ENCODE measurements at places on chromosomes 11 and 22.

- DNase-seq, result no peak
These were observed 1.7 kb upstream of the OR52E5 start for GRCh38 chr11:5891216-5891800.

DNA sequence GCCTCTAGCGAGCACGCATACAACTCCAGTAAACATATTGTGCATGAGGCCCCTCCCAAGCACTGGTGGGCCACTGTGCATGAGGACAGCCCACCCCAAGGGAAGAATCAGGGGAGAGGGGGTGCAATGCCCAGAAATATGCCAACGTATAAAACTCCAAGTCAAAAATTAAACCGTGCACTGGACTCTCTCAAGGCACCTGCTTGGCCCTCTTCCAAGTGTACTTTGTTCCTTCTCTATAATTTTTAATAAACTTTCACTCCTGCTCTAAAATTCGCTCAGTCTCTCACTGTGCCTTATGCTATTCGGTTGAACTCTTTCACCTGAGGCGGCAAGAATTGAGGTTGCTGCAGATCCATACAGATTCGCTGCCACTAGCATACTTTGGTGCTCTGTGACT, 465.3 kb upstream of the TENM4 start:
- no peak for DNase-seq

GRCh38 chr22:50034126-50035081, 21.8 kb upstream of the IL17REL start:
- no peak for DNase-seq

DNA sequence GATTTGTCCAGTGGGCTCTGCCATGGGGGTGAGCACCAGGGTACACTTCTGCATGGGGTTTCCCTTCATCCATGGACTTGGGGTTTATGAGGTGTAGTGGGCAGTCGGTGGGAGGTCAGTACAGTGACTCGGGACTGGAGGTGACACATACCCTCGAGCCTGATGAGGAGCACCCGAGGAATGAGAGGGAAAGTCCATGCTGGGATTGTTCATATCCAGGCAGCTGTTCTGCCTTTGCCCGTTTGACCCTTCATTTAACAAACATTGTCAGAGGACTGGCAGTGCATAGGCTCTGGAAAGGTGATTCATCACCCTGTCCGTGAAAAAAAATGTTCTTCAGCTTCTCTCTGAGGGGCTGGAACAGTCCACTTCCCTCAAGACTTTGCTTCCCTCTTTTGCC, 2.7 kb downstream of the NAV2 start:
- no peak for DNase-seq

- no peak for DNase-seq
These were observed 63.5 kb downstream of the FAM83F start for GRCh38 chr22:40058265-40058664.

DNA sequence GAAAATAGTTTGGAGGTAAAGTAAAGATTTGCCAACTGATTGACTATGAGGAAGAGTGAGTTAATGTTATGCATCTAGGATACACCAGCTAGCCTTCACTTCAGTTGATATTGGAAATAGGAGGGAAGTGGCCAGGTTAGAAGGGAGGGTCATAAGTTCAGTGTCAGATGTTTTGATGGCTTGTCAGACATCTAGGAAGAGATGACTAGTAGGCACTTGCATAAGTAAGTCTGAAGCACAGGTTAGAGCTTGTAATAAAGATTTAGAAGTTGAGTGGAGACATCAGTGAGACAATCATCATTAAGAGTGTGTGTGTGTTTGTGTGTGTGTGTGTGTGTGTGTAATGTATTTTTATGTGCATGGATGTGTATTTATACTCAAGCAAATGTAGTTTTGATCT, 146.1 kb downstream of the OR4C45 start:
- DNase-seq, result no peak

DNA sequence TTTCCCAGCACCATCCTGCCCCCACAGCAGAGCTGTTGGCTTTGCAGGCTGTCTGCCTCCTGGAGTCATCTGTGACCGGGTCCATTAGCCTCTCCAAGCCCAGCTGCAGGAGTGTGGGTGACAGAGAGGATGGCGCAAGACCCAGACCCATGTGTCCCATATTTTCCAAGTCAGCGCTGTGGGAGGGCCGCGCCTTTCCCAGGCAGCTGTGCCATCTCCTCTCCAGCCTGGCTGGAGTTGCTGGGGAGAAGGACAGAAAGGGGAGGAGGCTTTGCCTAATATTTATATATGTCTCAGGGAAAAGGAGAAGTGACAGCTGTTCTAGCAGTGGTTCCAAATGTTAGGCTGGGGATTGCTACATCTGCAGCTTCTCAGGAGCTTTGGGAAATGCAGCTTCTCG, 15.7 kb downstream of the DTX4 start:
- no peak for DNase-seq

- DNase-seq, result no peak
These were observed 531.1 kb downstream of the TBC1D22A start for GRCh38 chr22:47293368-47294221.

- DNase-seq, result no peak
These were observed 21.3 kb downstream of the MYO18B start for GRCh38 chr22:25763239-25763777.

GRCh38 chr11:44771841-44772240, 45.1 kb downstream of the TSPAN18 start:
- DNase-seq, result no peak

- no peak for DNase-seq
These were observed 39.9 kb upstream of the CD5 start for GRCh38 chr11:61062181-61062930.

DNA sequence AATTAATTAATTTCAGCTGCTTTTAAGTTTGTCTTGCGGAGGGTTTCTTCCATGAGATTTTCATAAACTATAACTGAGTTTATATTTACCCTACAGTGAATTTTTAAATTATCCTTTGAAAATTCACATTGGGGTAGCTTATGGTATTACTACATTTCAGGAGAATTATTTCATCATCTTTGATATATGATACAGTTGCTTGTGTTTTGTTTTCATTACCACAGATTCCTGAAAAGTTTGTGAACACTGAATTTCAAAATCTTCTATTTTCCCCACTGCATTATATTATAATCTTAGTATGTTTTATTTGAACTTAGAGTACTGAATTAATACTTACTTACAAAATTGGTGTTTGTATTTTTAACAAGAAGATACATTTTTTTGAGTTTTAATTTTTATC, 24.4 kb downstream of the METTL15 start:
- no peak for DNase-seq

DNA sequence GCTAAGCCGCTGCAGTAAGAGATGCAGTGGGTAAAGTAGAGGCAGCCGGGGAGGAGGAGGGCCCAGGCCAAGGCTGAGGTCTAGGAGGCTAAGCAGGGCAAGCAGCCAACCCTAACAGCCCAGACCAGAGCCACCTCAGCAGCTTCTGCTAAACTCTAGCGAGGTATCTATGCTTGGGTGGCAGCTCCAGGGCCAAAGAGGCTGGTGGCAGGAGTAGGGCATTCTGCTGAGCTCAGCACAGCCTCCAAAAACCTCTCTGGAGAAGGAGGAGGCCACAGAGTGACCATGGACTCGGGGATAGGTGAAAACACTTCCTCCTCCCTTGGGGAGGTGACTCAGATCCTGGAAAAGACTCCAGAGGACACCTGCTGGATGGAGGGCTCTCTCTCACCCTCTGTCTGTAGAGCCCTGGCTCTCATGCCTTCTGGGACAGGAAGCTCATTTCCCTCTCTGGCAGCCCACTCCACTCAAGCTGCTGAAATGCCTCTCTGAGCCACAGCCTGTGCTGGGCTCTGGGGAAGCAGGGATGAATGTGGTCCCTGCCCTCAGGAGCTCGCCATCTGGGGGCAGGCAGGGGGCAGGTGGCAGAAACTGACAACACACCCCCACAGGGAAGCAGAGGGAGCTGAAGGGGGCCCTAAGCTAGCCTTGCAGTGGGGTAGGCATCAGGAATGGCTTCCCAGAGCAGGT, 16.5 kb upstream of the TPBGL start:
- DNase-seq, result no peak

GRCh38 chr11:70440206-70440605, 41.9 kb downstream of the CTTN start:
- DNase-seq, result no peak

DNA sequence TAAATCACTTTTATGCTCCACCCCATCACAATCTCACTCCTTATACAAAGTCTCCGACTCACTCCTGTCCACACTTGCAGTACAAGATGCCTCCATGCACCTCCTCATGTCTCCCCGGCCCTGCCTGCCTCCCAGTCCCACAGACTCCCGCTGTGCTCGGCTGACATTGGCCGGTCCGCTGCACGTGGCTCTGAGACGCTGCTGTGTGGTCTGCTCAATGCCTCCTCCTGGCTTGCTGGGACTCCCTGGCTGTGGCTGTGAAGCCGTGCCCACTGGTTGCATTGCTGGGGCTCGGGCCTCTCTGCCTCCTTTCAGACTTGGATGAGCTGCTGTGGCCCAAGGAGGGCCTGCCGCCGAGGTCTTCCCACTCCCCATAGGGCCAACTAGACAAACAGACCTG, 224.0 kb upstream of the B3GAT1 start:
- DNase-seq, result no peak

DNA sequence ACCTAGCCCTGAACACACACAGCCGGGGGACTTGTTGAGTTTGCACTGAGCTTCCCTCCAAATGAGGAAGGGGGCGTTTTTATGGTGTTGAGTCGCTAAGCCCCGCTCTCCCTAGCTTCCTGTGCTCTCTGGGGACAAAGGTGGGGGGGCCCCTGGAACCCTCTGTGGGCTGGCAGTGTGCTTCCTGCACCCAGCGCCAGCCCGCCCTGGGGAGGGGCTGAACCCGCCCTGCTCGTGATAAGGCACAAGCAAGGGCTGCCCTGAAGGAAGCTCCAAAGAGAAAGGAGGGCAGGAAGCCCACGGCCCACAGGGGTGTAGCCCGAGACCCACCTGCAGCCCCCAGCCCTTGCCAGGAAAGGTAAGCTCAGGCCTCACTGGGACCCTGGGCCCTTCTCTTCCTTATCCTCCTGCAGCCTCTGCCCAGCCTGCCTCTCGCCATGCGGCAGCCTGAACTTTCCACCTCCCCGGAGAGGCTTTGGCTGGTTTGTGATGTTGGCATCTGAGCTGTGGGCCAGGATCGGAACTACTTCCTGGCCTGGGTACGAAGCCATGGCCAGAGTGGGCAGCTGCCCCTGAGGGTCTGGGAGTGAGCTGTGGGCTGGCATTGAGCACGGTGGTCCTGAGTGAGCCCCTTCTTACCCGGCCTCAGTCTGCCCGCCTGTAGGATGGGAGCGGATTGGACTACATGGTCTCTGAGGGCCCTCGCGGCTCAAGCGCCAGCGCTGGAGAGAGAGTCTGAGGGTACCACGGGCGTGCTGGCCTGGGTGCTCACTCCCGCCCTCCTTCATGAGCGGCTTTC, at the start of gene FERMT3:
Gene FERMT3, plus strand, starts transcription at position 265 of the 799 bp plus-strand sequence. CDS start 644 bp downstream, outside the sequence.
- no peak for DNase-seq

- no peak for DNase-seq
These were observed 17.8 kb downstream of the CYB5R2 start for GRCh38 chr11:7655253-7656217.

GRCh38 chr11:117424781-117425180, 97.1 kb downstream of the CEP164 start:
- DNase-seq, result no peak

DNA sequence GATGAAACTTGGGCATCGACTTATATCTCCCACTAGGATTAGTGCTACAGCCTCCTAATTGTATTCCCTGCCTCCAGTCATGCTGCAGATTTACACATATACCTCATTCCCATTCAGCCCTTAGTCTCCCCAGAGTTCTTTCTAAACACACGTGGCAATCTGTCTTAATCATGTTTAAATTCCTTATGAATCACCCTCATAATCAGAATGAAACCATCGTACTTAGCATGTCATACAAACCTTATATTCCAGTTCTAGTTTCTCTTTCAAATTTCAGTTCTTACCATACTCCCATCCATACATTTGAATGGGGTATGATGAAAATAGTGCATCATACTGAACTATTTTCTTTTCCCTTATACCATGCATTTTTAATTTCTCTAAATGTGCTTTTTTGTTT, 6.0 kb upstream of the OR10A2 start:
- DNase-seq, result no peak

GRCh38 chr11:131666006-131666405, 295.6 kb downstream of the NTM start:
- DNase-seq, result no peak

GRCh38 chr11:130819625-130820024, 96.7 kb downstream of the SNX19 start:
- DNase-seq, result no peak

- DNase-seq, result no peak
These were observed 1115.1 kb upstream of the CNTN5 start for GRCh38 chr11:97905671-97906070.

GRCh38 chr22:27113641-27114040, 456.3 kb downstream of the MIAT start:
- no peak for DNase-seq
